ENCODE measurements at places on chromosomes 7 and 10. TPM values are rescaled to one million over a fixed set of nuclear protein-coding genes. Genes with fewer than 3 reads are reported as not detected.

The SFMBT2 gene
- total RNA-seq, result 32.8 TPM

The GBX1 gene
- total RNA-seq, result not detected

The XRCC2 gene
- total RNA-seq, result 2.2 TPM

- H3K4me3 ChIP-seq, result no peak overlapping the region
- no peaks in the 10 kb centered on the region for H3K27me3 ChIP-seq
- H3K4me1 ChIP-seq, result no peaks in the 10 kb centered on the region
- no peak overlapping the region for H3K27ac ChIP-seq
- H3K36me3 ChIP-seq, result no peaks in the 10 kb centered on the region
- no peak for DNase-seq
These were observed 28.4 kb upstream of the PDLIM1 start for GRCh38 chr10:95319239-95319638.

DNA sequence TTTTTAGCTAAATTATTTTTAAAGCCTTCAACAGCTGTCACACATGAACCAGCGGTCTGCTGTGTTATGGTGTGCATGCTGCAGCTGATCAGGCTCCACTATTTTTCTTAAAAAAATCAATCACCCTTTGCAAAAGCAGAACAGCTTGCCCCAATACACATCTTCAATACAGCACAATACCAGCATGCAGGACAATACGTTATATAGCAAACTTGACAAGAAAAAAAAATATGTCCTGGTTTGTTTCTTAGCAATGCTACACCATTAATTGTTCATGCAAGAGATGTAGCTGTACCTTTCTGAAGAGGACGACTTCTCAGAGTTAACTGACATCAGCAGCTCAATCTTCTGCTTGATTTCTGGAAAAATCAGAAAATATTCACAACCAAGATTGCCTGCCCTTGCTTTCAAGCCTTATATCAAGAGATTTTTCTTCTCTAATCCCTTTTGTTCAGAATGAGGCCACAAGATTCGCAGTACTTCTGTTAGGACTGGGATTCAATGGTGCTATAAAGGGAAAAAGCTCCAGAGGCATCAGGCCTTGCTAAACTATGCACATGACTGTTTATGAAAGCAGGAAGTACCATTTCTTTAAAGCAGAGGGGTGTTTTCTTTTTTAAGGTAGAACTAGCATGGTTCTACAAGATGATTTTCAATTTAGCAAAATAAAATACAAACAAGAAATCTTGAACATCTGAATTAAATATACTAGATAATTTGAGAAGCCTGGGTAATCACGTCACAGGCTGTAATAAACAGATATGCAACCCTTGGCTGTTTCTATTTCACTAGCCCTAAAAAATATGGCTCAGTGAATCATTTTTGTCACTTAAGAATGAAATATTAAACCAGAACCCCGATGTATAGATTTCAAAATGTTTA lies 120.0 kb downstream of the SRPK2 start:
- DNase-seq, result no peak
- H3K36me3 ChIP-seq, result no peaks in the 10 kb centered on the region
- peak overlapping the region; percentile 83 for H3K27ac ChIP-seq

DNA sequence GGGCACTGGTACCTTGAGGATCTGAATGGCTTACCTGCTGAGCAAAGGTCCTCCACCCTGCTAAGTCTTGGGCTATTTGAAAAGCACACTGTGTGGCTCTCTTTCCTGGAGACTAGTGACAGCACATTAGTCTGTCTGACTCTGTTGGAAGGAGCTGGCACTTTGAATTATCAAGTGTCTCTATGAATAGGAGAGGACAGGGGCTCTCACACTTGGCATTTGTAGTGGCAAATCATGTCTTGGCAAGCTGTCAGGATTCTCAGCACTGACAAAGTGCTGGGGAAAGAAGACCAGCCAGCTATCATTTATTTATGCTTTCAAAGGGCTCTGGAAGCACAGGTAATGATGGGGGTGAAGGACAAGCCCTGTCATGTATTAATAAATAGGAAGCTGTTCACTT lies 62.8 kb downstream of the MTPN start:
- H3K27me3 ChIP-seq, result no peaks in the 10 kb centered on the region
- H3K4me1 ChIP-seq, result no peaks in the 10 kb centered on the region
- H3K4me3 ChIP-seq, result no peak overlapping the region
- H3K27ac ChIP-seq, result no peak overlapping the region

- H3K27me3 ChIP-seq, result no peaks in the 10 kb centered on the region
- H3K4me1 ChIP-seq, result no peaks in the 10 kb centered on the region
- no peak for DNase-seq
- no peak overlapping the region for H3K27ac ChIP-seq
These were observed 613.5 kb downstream of the PTPRN2 start for GRCh38 chr7:157973971-157974677.

- no peak overlapping the region for H3K27ac ChIP-seq
- H3K27me3 ChIP-seq, result no peaks in the 10 kb centered on the region
- no peaks in the 10 kb centered on the region for H3K4me1 ChIP-seq
- no peak overlapping the region for H3K4me3 ChIP-seq
- no peaks in the 10 kb centered on the region for H3K36me3 ChIP-seq
- DNase-seq, result no peak
These were observed 2.6 kb upstream of the MGAM2 start for GRCh38 chr7:142108728-142109505.

Data from breast epithelium (tissue), 4 donors.